ENCODE measurements at places on chromosomes 11 and 22.
A peak's percentile ranks its signal among the peaks of the same experiment; 100 is the strongest.

DNA sequence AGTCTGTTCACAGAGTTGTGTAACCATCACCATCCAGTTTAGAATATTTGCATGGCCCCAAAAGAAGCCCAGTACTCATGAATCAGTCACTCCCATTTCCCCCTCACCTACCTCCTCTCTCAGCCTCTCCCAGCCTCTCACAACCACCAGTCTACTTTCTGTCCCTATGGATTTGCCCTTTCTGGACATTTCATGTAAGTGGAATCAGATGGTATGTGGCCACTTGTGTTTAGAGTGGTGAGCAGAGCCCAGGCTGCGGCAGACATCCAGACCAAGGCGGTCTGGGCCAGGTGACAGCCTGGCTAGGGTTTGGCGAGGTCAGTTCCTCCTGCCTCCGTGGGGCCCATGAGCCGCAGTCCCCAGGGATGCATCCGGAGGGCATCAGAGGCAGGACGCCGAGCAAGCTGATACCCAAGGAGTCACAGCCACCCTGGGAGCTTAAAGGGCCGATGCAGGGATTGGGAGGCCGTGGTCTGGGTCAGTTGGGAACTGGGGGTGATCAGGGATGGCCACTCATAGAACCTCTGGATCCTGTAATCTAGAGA is 53.3 kb upstream of the CLDN5 start:
- no peak for ATAC-seq

DNA sequence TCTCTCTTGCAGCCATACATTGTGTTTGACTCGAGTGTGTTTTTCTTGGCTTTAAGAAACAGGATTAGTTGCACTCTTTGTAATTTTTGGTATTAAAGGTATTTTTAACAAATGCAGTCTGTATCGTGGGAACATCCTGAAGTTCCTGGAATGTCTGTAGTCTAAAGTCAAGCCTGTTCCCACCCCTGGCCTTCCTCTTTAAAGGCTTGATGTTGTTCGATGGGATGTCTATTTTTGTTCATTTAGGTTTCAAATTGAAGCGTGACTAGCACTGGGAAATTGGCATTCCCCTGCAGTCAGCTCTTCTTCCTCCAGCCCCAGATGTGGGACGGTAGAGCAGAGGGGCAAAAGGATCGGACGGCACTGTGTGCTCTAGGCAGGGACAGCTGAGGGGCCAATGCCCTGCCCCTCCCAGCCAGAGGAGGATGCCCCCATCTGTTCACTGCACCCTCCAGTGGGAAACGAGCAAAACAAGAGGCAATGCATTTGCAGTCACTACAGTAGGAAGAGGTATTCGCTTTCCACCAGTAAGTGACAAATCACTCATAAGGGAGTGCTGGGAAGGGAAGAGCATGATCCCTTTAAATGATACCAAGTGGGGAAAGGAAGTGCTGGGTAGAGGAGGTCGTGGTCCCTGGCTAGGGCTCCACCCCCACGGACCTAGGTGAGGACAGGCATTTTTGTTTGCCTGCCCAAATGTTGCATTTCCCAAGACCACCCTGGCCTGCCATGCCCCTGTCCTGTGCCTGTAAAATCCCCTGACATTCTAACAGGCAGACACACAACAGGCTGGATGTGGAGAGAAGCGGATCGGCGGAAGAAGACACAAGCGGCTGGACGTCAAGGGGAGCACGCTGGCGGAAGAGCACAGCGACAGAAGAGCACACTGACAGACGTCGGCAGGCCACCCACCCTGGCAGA is 47.4 kb upstream of the SEPTIN5 start:
- ATAC-seq, result no peak

DNA sequence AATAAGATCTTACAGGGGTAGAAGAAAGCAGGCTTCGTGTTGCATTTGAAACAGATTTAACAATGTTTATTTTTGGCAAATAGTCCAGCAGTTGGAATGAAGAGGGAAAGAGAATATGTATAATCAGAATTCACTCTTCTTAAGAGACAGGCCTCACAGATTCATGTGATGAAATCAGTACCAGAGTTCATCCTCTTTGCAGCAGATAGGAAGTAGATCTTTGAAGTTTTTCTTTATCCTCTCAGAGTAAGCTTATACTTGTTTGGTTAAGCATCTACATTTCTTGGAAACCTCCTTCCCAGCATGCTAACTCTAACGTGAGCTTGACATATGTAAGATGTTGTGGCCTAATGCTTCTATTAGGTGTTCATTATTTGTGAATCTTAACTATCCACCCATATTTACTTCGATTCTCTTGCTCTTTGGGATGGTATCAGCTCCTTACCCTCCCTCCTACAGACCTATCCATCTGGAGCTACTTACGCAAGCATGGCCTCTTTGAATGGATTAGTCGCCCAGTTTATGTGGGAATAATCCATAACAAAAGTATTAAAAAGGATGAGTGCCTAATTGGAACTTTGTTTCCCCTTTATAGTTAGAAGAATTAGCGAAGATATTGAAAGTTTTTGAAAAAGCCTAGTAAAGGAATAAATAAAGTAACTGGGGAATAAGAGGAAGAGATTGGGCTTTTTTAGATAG is 80.1 kb downstream of the PRMT3 start:
- no peak for ATAC-seq

GRCh38 chr11:74206746-74207145 is 35.7 kb downstream of the PPME1 start:
- no peak for ATAC-seq

DNA sequence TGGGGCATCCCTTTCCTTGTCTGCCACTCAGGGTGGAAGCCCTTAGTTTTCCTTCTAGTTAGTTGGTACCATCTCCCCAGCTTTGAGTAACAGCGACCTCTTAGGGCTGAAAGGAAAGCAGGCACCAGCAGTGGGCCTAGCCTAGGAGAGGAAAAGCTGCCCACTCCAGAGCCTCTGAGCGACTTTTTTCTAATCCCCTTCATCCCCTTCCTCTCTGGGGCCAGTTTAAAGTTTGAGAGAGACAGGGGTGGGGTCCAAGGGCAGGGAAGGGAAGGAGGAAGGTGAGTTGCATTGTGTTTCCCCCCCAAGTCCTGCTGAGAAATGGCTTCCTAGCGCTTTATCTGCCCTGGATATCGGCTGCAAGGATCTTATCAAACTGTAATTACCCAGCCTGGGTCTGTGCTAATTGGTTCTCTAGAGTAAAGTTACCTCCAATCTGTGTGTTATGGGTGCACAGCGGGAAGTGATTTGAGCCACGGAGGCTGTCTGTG is 573.9 kb upstream of the CADM1 start:
- no peak for ATAC-seq

- no peak for ATAC-seq
Measured at GRCh38 chr11:117883063-117883462, 6.6 kb upstream of the FXYD6 start.

DNA sequence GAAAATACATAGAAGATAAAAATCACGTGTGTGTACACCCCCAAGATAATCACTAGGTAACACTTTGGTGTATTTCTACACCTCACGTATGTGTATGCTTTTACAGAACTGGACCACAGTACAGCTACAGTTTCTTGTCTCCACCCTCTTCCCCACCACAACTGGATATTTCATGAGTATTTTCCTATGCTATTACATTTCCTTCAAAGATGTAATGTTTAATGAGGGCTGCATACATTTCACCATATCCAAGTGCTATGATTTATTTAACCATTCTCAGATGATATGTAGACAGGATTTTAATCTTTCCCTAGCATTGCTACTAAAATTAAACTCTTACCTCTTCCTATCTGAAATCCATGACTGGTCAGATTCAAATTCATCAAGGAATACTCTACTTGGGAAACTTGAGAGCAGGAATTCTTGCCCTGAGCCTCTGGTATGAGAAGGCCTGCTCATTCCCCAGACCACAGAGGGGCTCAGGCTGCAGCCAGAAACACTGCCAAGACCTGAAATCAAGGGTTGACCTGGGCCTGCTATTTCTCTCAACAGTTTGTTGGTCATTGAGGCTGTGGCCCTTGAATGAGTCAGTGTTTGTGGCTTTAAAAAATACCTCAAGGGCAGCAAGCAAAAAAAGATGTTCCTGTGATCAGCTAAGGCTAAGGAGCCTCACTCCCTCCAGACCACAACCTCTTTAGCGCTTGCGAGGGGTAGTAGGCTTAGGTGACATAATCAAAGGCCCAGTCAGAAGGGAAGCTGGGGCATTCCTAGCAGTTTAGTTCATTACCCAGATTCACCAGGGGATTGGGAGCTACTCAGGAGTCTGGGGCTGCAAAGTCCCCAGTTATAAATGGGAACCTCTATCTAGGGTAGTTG is 55.5 kb downstream of the ABTB2 start:
- peak; percentile 66 for ATAC-seq

GRCh38 chr11:105004021-105004420 is 18.9 kb downstream of the CASP5 start:
- no peak for ATAC-seq

DNA sequence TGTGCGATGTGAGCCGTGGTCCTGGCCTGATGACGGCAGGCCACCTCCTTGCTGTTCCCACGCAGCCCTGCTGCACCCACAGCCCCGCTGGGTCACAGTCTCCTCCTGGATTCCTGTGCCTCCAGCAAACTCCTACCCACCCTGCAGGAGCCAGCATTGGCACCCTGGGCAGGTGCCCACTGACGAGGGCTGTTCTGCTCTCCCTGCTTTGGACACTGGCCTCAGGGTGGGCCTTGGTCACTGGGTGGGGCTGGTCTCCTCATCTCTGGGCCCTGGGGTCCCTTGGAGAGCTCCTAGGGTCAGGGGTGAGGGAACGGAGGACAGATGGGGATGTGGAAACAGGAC is 12.7 kb downstream of the TSPAN4 start:
- ATAC-seq, result no peak

GRCh38 chr11:68038718-68039525 is at the start of gene TCIRG1:
TSS of gene TCIRG1 (plus strand) at chr11:68039025. CDS start at chr11:68041272, 2,247 bp downstream.
- ATAC-seq, result peak; percentile 65

DNA sequence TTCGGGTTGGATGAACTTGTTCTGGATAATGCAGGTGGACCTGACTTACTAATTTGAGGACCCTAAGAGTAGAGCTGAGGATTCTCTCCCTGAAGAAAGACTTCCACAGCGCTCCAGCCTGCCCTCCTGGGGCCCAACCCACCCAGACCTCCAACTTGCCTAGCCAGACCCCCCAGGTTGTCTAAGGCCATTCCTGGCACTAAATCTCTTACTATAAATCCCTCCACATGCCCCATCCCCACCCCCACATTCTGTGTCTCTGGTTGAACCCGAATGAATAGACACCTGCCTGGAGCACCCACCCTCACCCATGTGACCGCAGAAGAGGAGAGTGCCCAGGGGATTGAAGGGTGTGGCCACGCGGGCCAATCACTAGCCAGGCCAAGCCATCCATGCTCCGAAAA is 1480.0 kb downstream of the TBC1D22A start:
- ATAC-seq, result no peak

DNA sequence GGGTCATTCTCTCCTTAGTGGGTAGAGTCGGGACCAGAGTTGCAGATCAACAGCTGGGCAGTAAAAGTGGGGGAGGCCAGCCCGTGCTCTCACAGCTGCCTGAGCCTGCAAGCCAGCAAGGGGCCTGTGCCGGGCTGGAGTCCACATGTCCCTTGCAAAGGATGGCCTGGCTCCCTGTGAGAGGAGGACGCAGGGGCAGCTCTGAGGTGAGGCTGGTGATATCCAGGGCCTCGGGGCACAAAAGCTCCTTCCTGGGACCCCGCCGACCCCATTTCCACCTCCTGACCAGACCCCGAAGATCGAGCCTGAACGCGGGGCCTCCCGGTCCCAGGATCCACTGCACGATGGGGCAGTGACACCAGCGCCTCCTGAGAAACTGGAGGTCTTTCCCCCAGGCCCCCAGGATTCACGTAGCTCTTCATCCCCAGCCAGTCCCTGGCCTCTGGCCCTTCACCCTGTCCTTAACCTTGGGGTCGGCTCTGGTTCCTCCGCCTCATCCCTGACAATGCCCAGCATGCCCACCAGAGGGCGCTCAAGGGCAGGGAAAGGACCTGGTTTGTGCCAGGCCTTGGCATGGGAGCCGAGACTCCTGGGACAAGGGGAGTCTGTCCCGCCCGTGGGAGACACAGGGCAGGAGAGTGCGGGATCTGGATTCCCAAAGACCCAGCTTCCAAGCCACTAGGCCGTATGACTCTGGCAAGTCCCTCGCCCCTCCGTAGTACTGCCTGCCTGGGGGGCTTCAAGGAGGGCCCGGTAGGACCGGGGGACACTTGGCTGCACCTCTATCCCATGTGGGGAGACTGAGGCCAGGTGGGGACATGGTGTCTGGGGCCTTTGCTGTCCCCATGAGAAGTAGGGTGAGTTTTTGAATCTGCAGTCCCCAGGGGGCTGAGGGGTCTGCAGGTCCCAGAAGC is 17.8 kb upstream of the WNT7B start:
- peak; percentile 62 for ATAC-seq

DNA sequence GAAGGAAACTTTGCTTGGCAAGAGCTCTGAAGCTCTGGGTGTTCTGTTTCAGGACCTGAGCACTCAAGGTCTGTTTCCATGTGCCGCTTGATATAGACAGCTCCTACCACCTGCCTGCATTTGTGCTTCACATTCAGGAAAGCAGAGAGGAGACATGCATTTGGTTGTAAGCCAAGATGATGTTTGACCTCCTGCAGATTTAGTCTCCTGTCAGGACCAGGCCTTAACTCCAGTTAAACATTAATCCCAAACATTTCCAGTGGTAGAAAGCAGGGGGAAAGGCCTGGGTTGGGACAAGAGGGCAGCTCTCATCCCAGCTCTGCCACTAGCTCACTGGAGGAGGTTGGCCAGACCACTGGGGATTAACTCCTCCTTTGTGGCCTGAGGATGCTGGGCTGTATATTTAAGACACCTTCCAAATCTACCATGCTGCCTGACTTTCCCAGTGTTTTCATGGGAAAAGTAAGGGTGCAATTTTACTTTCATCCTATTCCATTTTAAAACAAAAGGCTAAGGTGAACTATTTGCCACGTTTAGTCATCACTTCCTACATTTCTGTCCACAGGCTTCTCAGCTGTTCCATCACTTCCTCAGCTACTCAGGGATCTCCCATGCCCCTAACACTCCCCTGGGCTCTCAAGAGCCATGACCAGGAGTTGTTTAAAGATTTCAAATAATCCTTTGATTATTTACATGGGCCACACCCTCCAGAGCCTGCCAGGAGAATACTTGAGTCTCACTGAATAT is 80.9 kb downstream of the INSC start:
- no peak for ATAC-seq

GRCh38 chr11:72078477-72078876 is 1.9 kb downstream of the NUMA1 start:
- ATAC-seq, result no peak
